ENCODE measurements at places on chromosomes 1 and 21.

GRCh38 chr1:26134466-26134865, 22.8 kb downstream of the PDIK1L start:
- no peak for DNase-seq

GRCh38 chr21:34554227-34554626, 42.2 kb upstream of the KCNE1 start:
- DNase-seq, result no peak

DNA sequence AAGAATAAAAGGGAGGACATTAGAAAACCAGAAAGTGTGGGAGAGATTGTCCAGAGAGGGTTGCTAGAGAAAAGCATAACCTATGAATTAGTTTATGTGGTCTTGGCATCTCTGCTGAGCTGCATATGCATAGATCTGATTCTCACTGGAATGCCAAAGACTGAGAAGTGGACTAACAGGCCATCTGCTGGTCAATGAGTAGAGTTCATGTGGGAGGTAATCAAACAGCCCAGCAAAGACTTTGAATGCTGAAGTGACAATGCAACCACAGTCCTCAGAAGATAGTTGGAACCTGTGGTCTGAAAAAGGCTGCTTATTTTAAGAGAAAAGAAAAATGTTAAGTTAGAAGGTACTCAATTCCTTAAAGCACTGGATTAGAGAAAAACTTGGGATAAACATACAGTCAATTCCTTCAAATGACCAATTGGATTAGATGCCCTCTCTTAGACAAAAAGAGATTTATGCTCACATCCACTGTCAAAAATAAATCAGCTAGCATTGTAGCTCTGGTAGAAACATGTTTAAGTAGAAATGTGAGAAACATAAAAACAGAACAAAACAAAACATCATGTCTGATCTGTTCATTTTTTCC, 382.8 kb downstream of the AMY1C start:
- peak; percentile 72 for DNase-seq

- no peak for DNase-seq
Observed at GRCh38 chr1:44073528-44073927, 42.3 kb upstream of the SLC6A9 start.

GRCh38 chr1:246613096-246613758, 47.0 kb downstream of the CNST start:
- DNase-seq, result no peak

DNA sequence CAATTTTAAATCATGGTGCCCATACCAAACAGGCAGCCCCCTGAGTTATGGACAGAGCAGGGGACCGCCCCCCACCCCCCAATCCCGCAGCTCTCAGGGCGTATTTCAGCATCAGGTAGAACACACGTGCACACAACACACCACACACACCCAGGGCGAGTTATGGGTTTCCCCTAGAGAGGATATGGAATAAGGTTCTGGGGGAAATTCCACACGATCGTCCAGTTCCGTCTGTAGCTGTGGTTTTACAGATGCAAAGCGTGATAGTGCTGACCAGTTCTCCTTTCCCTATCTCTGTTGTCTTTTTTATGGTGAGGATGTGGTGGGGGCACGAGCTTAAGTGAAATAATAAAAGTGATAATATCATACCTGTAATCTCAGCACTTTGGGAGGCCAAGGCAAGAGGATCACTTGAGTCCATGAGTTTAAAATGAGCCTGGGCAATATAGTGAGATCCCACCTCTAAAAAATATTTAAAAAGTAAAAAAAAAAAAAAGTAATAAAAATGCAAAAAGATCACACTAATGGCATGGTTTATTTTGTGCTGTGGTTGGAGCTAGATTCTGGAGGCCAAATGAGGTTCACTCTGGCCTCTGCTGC, 25.1 kb downstream of the C2CD2 start:
- no peak for DNase-seq

DNA sequence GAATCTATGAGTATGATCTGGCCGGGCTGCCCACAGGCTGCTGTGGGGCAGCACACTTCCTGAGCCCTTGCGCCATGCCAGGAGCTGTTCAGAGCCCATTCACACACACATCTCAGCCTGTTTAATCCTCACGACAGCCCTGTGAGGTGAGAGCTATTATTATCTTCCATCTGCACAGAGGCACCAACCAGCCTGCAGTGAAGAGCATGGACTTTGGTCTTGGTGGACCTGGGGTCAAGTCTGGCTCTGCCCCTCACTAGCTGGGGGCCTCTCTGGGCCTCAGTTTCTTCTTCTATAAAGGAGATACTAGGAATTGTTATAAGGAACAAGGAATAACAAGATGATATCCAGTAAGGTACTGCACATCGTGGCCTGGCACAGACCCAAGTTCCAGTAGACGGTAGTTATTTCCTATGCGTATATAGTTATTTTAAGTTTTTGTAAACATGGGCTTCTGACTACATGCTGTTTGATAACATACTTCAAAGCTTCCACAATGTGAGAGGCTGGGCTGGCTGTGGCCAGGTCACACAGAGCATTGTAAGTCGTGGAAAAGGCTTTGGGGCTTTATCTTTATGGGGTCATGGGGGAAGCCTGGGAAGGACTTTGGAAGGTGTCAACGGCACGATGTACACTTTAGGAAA, 3.4 kb upstream of the PADI2 start:
- no peak for DNase-seq

DNA sequence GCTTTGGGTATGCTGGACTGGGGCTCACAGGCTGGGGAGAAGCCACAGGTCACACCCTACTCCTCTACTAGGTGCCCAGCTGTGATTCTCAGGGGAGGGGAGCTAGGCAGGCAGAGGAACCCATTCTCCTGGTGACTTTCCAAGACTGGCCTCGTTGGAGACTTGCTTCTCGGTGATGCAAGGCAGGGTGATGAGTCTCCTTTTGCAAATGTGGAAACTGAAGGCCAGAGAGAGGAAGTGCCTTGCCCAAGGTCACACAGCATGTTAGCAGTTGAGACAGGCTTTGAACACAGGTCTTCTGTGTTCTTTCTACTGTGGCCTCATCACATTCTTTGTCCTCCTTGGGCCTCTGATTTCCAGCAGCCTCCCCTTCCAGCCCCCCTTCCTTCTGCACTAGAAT, 20.5 kb upstream of the C1QA start:
- no peak for DNase-seq

GRCh38 chr1:203130358-203130985, 2.9 kb downstream of the ADORA1 start:
- DNase-seq, result peak; percentile 74

DNA sequence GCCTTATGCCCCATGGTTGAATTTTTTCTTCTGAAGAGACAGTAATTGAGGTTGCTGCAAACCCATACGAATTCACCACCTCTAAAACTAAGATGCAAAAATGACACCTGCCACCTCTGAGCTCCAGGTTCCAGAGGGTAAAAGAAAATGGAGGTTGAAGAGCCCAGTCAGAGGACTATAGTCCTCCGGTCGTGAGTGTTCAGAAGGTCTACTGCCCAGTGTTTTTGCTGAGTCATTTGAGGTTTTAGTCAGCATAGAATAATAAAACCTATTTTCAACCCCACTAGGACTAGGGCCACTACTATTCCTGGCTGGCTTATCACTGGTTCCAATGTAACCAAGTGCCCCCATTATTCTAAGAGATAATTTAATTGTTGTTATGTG, 12.9 kb upstream of the SLAMF7 start:
- no peak for DNase-seq

- DNase-seq, result no peak
Observed at GRCh38 chr1:179177182-179177581, 52.3 kb downstream of the ABL2 start.

DNA sequence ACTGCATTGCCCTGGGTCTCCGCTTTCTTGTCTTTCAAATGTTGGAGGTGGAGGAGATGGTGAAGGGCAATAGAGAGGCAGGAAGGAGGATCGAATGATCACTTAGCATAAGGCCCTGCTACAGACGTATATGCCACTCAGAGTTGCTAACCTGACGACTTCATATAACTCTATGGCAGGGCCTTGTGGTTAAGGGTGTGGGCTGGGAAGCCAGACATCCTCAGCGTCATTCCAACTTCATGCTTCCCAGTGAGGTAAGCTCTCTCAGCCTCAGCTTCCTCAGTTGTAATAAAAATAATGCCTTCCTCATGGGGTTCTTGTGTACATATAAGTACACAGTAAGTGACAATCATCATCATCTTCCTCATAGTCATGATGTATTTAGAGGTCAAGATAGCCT, 54.6 kb downstream of the CASQ2 start:
- no peak for DNase-seq

GRCh38 chr1:7103874-7104273, 318.6 kb downstream of the CAMTA1 start:
- DNase-seq, result no peak

DNA sequence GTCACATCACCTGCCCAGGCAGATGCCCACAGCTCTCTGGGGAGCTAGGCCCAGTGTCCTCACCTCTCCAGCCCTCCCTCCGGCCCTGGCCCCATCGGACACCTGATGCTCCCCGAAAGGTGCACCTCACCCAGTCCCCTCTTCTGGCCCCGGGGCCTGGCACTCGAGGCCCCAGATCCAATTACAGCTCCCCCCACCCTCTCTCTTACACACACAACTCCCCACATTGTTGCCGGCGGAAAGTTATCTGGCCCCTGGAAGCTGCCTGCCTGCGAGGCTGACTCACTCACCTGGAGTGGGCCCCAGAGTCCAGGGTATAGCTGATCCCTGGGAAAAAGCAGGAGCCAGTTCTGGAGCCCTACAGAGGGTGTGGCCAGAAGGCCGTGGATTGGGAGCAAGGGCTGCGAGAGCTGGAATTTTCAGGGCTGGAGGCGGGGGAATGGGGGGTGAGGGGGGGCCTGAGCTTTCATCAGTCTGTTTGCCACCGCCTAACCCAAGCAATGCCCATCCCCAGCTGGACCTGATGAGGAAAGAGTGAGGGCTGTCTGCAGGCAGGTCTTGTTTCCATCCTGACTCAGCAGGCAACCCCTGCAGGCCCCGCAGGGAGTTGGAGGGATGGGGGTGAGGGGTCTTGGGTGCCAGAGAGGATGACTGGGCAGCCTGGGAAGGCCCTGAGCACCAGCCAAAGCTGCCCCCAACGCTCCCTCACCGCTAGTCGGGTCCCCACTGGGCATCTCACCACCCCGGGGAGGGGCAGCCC, 948 bp downstream of the FBXO2 start:
- no peak for DNase-seq

- no peak for DNase-seq
Observed at GRCh38 chr1:171935664-171936063, 94.4 kb downstream of the DNM3 start.

DNA sequence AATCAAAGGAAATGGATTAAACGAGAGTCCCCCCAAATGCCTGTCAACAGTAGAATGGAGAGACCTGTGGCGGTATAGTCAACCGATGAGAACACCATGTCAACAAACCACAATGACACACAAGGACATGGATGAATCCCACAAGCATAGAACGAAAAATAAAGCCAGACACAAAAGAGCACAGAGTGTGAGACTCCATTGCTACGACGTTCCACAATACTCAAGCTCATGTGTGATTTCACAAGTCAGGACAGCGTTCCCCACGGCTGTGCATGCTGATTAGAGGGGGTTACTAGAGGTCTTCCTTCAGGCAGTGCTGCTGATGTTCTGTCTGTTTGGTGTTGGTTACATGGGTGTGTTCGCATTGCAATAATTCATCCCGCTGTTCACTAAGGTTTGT, 5.8 kb upstream of the PLA2G2D start:
- DNase-seq, result no peak

GRCh38 chr1:209356976-209357377, 226.5 kb upstream of the CAMK1G start:
- no peak for DNase-seq

DNA sequence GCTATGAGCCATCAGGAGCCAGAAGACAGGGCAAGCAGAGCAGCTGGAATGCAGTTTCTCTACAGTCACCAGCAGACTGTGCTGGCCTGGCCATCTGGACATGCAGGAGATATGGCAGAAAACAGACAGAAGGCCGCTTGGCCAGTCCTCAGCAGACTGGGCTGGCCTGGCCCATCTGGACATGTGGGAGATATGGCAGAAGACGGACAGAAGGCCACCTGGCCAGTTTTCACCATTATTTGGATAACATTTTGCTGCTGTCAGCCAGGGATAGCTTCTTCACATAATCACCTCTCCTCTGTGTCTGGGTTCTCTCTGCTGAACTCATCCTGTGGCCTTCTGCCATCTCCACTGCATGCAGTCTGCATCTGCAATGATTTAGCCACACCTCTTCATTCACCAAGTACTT, 25.0 kb upstream of the CACYBP start:
- no peak for DNase-seq
